ENCODE measurements at places on chromosomes 3 and 15. TPM values are rescaled to one million over a fixed set of nuclear protein-coding genes. Genes with fewer than 3 reads are reported as not detected.
A peak's percentile ranks its signal among the peaks of the same experiment; 100 is the strongest.

DNA sequence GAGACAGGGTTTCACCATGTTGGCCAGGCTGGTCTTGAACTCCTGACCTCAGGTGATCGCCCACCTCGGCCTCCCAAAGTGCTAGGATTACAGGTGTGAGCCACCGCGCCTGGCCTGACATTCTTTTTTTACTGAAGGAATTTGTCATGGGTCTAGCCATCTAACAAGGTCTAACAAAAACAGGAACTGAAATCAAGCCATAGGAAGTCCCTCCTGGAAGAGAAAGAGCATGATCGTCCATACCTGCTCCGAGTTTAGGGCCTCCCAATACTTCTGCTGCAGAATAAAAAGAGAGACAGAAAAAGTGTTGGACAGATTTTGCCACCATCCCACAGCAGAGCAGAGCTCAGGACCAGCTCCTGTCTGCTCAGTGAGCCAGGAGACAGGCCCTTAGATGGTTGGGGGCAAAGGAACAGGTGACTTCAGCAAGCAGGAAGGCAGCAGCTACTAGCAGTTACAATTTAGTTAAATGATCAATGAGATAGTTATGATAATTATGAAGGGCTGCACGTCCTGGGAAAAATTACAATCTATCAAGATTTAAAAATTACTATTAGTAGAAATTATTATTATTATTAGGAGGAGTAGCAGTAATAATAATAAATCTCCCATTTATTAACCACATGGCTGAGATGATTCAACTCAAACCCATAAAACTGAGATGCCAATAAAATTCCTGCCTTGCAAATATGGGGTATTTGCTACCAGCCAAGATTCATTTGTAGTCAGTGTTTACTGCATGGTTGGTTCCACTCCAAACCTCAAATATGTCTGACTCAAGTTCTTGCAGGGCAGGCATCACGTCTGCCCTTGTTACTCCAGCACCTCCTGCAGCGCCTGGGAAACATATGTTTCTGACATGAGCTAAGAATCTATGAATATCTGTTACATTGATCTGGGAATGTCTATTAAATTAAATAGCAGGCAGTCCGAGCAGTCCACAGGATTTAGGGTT, 40.1 kb downstream of the TMEM44 start:
- DNase-seq: no peak

Gene CORO2B
- total RNA-seq: 3.6 TPM

Gene ZBTB20
- 61.0 TPM for total RNA-seq

Gene SST
- not detected for total RNA-seq

Gene PGBD4
- total RNA-seq: 1.3 TPM

Gene CCR2
- total RNA-seq: 17.8 TPM

GRCh38 chr3:57559526-57559925, 3.5 kb downstream of the PDE12 start:
- no peak for DNase-seq

Gene ACKR2
- total RNA-seq: 5.2 TPM

DNA sequence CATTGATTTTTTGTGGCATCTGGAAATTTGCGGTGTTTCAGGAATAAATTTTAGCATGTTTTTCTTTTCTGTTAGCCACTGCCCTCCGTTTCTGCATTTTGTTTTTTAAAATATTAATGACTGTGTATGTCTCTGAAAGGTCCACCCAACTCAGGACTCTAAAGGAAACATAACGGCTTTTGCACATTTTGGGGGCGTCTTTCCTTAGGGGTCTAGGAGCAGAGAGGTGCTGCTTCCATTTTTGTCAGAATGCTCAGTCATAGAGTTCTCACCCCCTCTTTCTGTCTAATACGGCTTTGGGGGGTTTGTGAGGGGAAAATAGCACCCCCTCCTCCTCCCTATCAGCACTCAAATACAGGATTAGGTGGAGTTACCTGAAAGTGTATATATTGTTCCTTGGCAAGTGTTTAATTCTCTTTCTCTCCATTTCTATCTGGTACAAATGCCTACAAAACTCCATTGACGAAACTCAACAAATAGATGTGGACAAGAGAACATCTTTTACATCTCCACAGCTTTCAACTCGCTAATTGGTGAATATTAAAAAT, 219.4 kb downstream of the MEIS2 start:
- DNase-seq: no peak

DNA sequence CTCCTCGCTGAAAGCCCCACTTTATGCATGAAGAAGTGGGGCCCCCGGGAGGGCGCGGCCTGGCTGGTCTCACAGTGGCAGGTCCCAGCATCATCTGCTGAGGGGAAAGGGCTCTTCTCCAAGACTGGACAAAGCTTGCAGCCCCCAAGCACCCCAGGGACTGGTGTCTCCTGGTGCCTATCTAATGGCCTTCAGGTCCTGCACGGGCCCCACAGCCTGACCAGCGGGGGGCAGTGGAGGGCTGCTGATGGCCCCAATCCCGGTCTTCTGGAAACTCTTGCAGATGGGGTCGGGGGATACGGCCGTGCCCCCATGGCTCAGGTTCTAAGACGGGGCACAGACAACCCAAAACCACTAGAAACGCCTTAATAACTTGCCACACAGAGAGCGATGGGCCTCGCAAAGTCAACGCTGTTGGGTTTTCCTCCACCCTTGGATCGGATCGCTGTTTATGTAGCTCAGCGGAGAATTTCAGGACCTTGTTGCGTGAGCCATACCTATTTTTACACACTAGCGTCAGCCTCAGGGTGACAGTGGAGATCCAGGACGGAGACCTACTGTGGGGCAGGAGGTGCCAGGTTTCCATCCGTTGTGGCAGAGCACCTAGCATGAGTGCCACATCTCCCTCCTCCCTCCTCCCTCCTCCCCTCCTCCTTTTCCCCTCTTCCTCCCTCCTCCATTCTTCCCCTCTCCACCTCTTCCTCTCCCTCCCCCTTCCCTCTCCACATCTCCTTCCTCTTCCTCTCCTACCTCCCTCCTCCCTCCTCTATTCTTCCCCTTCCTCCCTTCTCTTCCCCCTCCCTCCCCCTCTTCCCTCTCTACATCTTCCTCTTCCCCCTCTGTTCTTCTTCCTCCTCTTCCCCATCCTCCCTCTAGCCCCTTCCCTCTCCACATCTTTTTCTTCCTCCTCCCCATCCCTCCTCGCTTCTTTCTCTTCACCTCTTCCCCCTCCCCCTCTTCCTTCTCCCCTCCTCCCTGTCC, 79.3 kb upstream of the ALDH1L1 start:
- DNase-seq: peak; percentile 85

Gene GALK2
- 38.2 TPM for total RNA-seq

DNA sequence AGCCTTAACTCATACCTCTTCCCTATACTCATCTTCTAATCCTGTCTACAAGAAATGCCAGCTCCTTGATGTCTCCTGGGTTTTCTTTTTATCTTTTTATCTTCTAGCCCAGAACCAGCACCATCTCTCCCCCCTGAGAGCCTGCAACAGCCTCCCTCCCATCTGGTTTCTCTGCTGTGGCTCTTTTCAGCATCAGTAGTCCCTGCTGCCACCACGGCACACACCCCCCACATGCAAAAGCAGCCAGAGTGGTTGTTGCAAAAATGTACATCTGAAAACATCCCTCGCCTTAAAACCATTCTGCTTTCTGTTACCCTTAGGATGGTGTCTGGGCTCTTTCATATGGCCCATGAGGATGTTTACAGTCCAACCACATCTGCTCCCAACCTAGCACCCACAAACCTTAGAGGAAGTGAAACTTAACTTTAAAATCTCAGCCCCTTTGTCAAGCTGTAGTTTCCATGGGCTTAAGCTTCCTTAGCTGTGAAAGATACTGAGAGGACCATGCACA, 775 bp downstream of the TTC21A start:
- DNase-seq: no peak

Measured in upper lobe of right lung (tissue), 1 donor.